ENCODE measurements at places on chromosomes 11 and 22.

DNA sequence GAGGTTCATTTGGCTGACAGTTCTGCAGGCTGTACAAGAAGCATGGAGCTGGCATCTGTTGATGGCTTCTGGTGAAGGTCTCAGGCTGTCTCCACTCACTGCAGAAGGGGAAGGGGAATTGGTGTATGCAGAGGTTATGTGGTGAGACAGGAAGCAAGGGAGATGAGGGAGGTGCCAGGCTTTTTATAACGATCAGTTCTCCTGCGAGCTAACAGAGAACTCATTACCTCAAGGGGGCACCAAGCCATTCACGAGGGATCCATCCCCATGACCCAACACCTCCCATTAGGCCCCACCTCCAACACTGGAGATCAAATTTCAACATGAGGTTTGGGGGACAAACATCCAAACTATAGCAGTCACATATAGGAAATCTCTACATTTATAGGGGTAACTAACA is 38.7 kb upstream of the E2F8 start:
- no peak for DNase-seq

DNA sequence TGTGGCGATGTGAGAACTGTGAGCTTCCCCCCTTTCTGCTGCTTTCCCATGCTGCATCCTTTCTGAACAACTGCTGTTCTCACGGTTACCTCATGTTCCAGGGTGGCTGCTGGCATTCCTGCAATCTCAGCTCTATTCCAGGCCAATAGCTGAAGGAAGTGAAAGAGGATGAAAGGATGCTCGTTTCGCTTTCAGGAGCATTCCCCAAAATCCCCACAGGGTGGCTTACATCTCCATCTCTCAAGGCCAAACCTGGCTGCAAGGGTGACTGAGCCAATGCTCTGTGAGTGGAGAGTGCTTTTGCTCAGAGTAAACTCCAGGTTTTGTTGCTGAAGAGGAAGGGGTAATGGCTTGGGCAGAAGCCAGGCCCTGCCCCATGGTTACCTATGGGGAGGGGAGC is 848.2 kb downstream of the BRD1 start:
- no peak for DNase-seq

DNA sequence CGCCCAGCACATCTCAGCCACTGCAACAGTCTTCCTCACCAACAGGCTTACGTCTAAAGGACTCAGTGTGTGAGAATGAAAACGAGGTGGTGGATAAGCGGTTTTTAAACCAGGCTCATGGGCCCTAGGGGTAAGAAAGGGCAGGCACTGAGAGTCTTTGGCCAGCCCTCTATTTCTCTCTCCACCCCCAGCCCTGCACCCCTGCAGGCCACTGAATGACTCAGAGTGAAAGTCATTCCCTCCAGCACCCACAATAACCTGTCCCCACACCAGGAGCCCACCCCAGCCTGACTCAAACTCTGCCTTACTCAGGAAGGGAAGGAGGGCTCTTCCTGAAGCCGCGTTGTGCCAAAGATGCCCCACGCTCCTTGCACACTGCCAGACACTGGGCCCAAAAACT is 72.0 kb downstream of the LARGE1 start:
- DNase-seq, result no peak

- peak; percentile 33 for DNase-seq
Observed at GRCh38 chr22:31944700-31945442, 536 bp downstream of the YWHAH start.

DNA sequence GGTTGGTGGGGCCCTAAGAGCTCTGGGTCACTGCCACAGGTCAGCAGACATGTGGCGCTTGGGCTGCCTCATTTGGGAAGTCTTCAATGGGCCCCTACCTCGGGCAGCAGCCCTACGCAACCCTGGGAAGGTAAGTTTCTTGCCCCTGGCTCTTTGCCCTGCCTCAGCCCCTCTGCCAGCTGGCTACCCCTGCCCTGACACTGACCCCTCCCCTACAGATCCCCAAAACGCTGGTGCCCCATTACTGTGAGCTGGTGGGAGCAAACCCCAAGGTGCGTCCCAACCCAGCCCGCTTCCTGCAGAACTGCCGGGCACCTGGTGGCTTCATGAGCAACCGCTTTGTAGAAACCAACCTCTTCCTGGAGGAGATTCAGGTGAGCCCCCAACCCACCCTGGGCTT is 1.9 kb downstream of the SCYL1 start:
- DNase-seq, result no peak

GRCh38 chr11:132549001-132549400 is 983.3 kb downstream of the OPCML start:
- no peak for DNase-seq

GRCh38 chr11:1682225-1682905 is 14.6 kb upstream of the KRTAP5-6 start:
- no peak for DNase-seq

DNA sequence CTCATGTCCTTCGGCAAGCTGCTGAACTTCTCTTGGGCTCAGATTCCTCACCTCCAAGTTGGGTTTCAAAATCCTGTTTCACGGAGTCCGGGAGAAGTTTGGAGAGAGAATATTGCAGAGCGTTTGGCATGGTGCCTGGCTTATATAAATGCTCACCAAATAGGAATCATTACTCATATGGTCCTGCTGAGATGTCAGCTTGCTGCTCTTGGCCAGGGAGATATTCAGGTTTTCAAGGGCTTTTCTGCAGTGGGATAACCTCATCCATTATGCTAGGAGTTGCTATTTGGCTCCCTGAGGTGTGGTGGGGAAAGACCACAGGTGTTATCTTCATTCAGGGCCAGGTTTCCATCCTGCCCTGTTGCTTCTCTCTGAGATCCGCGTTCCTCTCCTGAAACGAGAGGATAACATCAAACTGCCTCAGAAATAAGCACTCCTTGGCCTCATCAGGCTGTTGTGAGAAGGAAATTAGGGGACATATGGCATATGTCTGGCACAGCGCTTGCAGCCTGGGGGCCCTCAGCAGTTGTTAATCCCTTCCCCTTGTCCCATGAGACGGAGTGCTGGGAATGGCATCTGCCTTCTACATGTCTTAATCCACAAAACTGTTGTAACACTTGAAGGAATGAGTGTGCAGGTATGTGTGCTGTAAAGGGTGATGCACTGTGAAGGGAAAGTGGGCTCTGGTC is 29.9 kb upstream of the ACER3 start:
- DNase-seq, result no peak

- no peak for DNase-seq
Observed at GRCh38 chr11:83257761-83258168, 28.4 kb downstream of the CCDC90B start.

DNA sequence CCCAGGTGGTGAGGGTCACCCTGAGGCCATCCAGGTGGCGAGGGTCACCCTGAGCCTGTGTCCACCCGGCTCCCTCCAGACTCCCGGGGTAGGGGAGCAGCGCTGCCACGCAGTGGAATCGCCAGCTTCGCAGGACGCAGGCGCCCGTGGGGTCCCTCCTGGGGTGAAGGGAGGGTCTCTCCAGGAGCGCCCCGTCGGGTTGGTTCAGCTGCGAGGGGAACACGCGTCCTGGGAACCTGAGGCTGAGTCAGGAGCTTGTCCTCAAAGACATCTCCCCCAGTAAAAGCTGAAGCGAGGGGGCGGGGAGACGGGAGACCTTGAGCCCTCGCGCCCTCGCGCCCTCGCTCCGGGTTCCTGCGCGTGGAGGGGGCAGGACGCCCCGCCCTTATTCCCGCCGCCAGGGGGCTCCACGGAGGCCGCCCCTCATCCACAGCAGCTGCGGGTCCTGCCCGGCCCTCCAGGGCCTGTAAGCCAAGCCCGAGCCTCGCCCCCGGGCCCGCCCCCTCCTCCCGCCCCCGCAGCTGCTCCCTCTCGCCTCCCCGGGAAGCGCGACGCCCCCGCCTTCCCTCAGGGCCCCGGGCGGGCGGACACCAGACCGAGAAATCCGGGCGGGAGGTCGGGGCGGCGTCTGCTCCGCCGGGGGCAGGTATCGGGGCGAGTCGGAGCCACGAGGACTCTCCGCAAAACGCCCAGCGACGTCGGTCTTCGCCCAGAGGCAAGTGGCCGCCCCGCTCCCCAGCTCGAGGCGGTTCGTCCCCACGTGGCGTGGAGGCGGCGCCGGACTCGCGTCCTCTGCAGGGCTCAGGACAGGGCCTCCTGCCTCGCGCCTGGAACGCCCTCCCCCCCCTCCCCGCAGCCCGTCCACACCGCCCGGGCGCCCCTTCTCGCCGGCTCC is 22.8 kb downstream of the PIM3 start:
- DNase-seq, result peak; percentile 59

GRCh38 chr11:38680746-38681145 is 2082.7 kb upstream of the RAG2 start:
- DNase-seq, result no peak

GRCh38 chr11:92464822-92465221 is 240.2 kb downstream of the FAT3 start:
- DNase-seq, result no peak

DNA sequence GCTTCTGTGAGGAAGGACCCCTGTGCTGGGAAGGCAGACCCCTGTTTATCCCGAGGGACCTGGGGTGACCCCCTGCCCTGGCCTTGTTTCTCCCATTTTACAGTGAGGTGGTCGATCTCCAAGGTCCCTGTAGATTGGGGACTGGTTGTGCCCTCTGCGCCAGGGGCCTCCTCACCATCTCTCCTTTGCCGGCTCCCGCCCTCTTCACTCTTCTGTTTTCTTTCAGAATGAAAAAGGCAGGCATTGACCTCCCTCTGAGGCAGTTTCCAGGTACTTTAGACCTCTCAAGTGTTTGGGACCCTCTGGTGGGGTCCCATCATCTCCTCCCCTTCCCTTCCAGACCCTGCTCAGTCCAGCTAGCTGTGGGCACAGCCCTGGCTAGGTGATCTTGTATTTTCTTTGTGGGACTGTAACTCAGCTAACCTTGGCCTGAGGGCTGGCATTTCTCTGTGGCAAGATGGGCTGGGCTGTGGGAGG is 1.5 kb downstream of the SERPINH1 start:
- DNase-seq, result no peak

- no peak for DNase-seq
Observed at GRCh38 chr11:13065200-13065787, 56.2 kb downstream of the RASSF10 start.

GRCh38 chr11:19766206-19766605 is 53.6 kb downstream of the NAV2 start:
- DNase-seq, result peak; percentile 12

DNA sequence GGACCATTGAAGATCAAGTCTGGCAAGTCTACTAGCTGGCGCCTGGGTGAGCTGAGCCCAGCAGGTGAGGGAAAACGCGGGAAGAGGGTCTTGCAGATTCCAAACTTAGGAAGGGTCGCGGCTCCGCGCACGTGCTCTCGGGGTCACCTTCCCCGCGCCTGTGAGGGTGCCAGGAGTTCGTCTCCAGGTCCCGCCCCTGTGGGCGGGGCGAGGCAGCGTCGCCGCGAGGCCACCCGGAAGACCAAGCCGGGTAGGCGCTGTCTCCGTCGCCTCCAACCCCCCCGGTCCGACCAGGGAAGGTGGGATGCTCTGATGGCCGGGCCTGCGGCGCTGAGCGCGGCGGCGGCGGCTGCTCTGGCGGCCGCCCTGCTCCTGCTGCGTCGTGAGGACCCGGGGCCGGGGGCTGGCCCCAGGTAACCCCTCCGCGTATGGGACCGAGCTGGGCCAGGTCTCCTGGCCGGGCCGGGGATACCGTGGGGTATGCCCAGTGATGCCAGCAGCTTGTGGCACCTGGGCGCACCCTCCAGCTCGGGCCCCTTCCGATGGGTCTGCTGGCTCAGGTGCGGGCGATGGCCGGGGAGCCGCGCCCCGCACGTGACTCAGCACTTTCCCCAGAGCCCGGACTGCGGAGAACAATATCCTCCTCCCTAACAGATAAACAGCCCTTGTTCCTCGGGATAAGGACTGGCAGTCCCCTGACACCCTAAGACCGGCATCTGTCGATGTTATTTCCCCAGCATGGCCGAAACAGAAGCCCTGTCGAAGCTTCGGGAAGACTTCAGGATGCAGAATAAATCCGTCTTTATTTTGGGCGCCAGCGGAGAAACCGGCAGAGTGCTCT is at the start of gene HTATIP2:
Gene HTATIP2 (plus strand): TSS at position 215 of the 841 bp plus-strand sequence. CDS start 524 bp downstream, at position 739.
- DNase-seq, result peak; percentile 58

- DNase-seq, result no peak
Observed at GRCh38 chr22:35518811-35519210, 21.8 kb upstream of the RASD2 start.

DNA sequence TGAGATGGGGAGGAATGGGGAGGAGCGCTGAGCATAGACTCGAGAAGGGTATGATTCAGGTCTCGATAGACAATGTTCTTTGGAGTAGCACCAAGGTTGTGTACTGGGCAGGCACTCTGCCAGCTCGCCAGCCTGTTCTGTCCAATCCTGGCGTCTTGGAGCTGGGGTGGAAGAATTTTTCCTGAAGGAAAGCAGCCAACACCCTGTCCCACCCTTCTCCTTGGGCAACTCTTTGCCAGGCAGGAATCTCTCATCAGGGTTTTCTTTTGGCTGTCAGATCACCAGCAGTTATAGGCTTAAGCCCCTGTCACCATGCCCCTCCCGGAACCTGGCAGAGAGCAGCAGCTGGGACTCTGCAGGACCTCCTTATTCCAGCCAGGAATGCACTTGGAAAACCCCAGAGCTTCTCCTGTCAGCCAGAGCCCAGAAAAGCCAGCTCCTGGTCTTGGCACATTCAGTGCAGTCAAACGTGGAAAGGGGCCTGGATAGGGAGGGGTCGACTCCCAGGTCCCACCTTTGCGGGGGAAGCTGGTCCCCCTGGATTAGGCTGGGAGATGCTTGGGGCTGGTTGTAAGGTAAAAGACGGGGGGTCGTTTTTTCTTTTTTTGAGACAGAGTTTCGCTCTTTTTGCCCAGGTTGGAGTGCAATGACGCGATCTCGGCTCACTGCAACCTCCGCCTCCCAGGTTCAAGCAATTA is 14.4 kb upstream of the SPTBN2 start:
- DNase-seq, result no peak

GRCh38 chr11:111510311-111510710 is 1.9 kb downstream of the BTG4 start:
- DNase-seq, result no peak

- no peak for DNase-seq
Observed at GRCh38 chr22:21591695-21592094, 24.2 kb downstream of the UBE2L3 start.

DNA sequence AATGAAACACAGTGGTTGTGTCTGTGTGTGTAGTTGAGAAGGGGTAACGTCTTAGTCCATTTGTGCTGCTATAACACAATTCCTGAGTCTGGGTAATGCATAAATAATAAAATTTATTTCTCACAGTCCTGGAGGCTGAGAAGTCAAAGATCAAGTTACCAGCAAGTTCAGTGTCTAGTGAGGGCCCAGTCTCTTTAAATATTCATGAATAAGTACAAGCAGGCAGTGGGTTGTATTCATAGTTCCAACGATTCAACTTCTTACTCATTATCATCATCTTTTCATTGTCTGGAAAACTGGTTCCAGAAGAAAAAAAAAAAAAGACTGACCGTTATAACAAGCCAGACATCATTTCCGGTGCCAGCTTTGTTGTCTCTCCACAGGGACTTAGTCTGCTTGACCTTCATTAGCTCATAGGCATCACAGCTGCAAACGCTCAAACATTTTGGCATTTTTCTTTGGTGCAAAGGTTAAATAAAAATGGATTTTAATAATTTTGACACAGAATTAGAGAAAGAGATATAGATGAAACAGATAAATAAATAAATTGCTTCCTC is 1297.5 kb downstream of the LRRC4C start:
- DNase-seq, result no peak
